OCI-LY7 (cell line): ENCODE measurements at places on chromosomes 11 and 22. TPM values are rescaled to one million over a fixed set of nuclear protein-coding genes. Genes with fewer than 3 reads are reported as not detected.

PLEKHB1 gene
- 9.2 and 11.8 TPM in 2 replicates for total RNA-seq

CALCA gene
- not detected in 2 replicates for total RNA-seq

GRCh38 chr22:35470903-35471321 is 69.7 kb upstream of the RASD2 start:
- DNase-seq = no peak

GRCh38 chr11:134407321-134407828 is 4.7 kb downstream of the B3GAT1 start:
- DNase-seq = no peak

DNA sequence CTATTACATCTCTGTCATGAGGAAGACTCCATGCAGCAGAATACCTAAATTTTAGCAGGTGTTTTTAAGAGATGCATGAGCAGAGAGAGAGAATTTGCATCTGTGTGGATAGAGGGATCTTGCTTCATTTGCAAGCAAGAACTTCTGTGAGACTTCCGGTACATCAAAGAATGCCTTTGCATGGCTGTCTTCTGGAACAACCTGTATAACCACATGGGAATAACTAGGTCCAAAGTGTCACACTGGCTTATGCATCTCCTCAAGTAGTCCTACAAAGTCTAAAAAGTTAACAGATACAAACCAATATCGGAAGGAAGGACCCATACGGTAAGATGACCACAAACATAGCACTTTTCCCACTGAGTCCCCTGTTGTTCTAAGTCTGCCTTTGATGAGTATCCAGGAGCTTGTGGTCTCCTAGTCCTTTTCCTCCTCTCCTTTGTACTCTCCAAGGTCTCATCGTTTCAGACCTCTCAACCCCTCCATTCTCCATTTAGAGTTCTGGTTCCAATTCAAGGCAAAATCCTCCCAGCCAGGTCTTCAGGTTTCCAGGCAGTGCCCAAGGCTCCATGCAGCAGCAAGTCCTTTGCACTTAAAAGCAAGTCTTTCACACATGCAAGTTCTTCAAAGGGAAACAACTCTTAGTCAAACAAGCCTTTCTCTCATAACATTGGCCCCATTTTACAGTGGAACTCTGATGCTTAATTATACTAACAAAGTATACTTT is 581.7 kb upstream of the ARHGAP42 start:
- peak; percentile 1 for DNase-seq

DNA sequence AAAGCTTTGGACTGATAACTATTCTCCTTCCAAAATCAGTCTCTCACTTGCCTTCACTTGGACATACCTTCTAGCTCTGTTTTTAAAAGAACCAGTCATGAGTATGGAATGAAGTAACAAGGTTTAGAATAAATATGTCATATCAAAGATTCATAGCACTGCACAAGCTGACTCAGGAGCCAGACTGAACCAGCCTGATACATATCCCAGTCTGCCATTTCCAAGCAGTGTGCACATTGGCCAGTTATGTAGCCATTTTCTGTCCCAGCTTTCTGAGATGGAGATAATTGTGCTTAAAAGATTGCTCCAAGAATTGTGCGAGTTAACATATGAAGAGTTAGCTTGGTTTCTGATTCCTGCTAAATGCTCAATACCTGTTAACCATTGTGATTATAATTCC is 311.3 kb downstream of the C11orf87 start:
- no peak for DNase-seq

DNA sequence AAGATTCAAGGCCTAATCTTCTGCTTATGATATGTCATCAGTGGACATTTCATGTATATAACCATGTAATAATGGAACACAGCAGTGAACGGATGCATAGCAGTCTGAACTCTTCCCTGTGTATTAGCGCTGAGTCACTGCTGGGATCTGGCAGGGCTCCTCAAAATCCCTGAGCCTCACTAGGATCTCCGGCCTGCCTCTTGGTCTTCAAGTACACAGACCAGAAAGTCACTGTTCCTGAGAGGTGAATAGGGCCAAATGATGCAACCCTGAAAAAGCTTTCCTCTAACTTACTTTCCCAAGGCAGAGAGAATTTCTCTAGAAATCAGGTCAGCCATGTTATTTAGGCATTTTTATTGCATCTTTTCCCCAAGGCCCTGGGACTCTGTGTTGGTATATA is 35.0 kb downstream of the POU2AF1 start:
- DNase-seq = no peak
